Upper lobe of right lung (tissue), 1 donor: ENCODE measurements at places on chromosomes 3 and 15. TPM values are rescaled to one million over a fixed set of nuclear protein-coding genes. Genes with fewer than 3 reads are reported as not detected.

The LPCAT4 gene
- 31.5 TPM for total RNA-seq

The CLDN16 gene
- total RNA-seq, result 0.14 TPM

The NUP210 gene
- total RNA-seq, result 19.8 TPM

The SCAANT1 gene
- total RNA-seq, result not detected

The GP5 gene
- total RNA-seq, result 0.26 TPM

The LRRIQ4 gene
- 0.29 TPM for total RNA-seq

The IL5RA gene
- 0.69 TPM for total RNA-seq

The GTF2E1 gene
- total RNA-seq, result 16.8 TPM

The MST1R gene
- 46.2 TPM for total RNA-seq

The INO80 gene
- 35.6 TPM for total RNA-seq

The ITIH4 gene
- total RNA-seq, result 26.9 TPM

The DAZL gene
- total RNA-seq, result not detected

The ZNF660 gene
- total RNA-seq, result 5.9 TPM

The ASB14 gene
- not detected for total RNA-seq

The FOXL2NB gene
- total RNA-seq, result not detected

The SPTSSB gene
- not detected for total RNA-seq

The NDN gene
- 30.7 TPM for total RNA-seq

The LOXL1 gene
- 11.1 TPM for total RNA-seq

The PDZRN3 gene
- 23.9 TPM for total RNA-seq

The ARMC8 gene
- 50.3 TPM for total RNA-seq

The CCDC39 gene
- total RNA-seq, result not detected

The UCN2 gene
- total RNA-seq, result not detected

The GRAMD1C gene
- total RNA-seq, result 6.4 TPM

The MCF2L2 gene
- total RNA-seq, result 1.2 TPM

The MASP1 gene
- 5.9 TPM for total RNA-seq

The ZNF710 gene
- 47.9 TPM for total RNA-seq
